HAP-1 (cell line): ENCODE measurements at places on chromosomes 3 and 15.
A peak's percentile ranks its signal among the peaks of the same experiment; 100 is the strongest.

DNA sequence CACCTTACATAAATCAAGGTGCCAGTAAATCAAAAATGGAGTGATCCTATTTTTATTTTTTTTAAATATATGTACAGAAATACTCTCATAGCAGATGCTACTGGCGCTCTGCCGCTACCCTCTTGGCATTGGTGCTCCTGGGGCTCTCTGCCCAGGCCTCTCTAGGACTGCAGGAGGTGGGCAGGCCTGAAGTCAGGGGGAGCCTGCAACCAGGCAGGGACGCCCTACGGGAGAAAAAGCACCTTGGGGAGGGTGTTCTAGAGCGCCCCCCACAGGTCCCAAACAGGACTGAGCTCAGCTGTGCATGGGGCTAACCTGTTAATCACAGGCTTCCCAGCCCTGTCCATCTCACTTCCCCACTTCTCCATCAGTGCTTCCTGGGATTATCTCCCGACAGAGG lies 192.5 kb downstream of the SHQ1 start:
- peak; percentile 27 for DNase-seq

DNA sequence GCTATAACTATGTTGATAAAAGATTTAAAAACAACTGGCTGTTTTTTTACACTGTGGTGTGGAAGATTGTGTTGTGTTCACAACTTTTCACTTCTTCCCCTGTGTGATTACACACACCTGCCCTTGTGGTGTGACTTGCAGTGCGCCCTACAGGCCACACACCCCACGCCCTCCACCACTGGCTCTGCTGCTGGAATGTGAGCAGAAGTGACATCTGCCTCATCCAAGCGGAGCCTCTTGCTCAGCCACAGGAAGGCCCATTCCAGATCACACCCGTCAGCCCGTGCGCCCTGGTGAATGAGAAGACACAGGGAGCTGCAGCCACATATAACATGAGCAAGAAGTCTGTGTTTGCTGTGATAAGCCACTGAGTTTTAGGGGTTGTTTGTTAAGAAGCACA lies 7.0 kb downstream of the CCR2 start:
- DNase-seq: no peak

DNA sequence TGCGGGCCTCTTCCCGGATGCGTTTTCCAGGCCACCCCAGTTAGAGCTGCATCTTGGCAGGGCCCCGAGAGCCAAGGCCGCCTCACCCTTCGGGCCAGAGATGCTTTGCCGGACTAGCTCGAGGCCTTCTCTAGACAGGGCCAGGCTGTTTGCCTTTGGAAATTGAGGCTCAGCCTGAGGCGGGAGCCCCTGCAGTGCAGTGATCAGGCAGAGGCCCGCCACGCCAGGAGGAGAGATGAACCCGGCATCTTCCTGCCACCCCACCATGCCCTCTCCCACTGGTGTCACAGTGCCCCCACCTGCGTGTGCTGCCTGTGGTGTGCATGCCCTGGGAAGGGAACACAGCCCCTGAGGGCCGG lies 8.9 kb upstream of the ROPN1B start:
- DNase-seq: no peak

DNA sequence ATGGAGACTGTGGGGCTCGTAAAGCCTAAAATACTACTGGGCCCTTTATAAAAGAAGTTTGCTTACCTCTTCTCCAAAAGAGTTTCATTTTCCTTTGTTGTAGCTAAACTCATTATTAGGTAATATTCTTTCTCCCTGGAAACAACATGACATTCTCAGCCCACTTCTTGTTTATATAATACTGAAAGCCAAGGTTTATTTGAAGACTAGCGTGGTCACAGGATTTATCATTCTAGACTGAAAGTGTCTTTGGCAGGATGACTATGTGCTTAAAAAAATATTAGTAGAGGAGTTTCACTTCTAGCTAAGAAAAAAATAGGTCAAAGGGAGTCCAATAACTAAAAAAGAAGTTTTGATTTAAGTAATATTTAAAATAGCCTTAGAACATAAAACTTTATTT lies 1085.2 kb upstream of the CADM2 start:
- no peak for DNase-seq

DNA sequence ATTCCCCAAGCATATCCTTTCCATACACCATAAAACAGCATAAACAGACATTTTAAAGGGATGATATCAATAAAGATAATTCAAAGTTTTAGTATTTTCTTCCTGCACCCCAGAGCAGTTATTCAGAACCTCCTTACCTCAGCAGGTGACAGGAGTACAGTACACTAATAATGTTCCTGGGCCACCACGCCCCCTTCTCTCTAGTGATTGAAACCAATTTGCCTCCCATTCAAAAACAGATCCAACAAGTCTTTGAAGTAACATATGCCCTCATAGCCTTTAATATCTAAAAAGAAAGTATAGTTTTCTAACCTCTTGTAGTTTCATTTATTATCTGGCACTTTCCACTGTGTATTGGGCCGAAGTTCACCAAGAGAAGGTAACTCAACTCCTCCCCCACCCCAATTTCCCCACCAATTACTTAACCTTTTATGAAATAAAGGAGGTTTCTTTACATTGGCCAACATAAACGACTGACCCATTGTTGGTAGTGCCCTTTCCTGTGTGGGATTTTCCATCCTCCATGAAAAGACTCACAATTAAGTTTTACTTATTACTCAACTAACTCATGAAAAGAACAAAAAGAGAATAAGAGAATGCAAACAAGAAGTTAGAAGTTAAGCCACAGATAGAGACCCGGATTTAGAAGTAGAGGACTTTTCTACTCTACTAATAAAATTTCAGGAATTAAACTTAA lies 5.0 kb upstream of the ATP8B4 start:
- DNase-seq: peak; percentile 84

GRCh38 chr3:125207949-125208568 lies 4.5 kb downstream of the SLC12A8 start:
- DNase-seq: no peak

GRCh38 chr3:20316238-20316637 lies 130.2 kb upstream of the SGO1 start:
- DNase-seq: no peak

DNA sequence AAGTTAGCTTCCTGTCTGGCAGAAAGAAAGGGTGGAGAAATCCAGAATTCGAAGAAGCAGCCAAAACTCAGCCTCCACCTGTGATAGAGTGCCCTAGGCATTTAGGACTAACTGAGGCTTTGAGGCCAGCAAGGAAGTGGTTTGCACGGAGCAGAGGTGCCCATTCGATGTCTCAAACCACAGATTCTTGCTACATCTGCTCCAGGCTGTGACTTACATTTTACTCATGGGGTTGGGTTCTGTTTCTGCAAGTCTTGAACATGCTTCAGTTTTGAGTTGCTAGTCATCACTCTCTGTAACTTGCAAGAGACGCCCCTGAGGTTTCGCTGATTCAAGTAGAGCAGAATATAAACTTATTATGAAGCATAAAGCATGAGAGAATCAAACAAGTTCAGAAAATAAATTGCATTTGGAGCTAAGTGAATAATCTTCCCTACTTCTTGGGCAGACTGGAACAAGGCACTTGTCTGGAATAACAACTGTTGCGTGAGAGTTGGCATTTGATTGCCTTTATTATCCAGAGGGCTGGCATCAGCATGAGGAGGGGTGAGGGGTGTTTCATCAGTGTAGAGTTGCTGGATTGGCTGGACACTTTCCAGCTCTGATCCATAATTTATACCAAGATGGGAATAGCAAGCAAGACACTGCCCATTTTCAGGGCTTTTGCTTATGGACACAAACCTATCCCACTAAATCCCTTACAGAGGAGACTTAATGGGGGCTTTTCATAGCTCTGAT lies 256.5 kb downstream of the AGBL1 start:
- no peak for DNase-seq

- DNase-seq: no peak
These were observed 89.7 kb downstream of the RPL39L start for GRCh38 chr3:187049462-187050101.

DNA sequence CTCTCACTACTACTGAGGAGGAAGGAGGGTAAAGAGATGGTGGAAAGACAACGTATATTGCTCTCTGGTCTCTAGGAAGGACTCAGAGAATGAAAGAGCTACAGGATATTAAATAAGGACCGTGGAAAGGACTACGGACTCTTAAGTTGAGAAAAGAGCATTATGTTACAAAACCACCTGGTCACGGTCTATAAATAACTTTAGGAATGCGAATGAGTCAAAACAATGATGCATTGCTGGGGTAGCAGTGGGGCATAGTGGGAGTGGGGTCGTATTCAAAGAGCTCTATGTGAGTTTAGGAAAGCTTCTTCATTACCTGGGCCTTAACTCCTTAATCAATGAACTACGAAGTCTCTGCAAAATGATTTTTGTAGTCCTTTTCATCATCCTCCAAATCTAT lies 295.7 kb upstream of the SOX14 start:
- no peak for DNase-seq

DNA sequence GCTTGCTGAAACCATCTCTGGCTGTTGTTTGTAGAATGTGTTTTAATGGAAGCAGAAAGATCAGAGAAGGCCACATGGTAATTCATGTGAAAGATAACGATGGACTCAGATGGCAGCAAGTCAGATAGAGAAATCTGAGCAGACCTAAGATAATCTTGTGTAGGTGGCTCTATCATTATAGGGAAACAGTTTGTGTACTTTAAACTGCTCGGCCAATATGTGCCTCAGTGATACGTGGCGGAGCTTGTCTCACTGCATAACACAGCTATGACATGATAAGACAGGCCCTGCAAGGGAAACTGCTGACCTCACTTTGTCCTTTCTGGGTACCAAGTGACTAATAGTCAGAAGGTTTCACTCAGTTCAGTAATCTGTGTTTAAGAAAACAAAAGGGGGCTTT lies 51.0 kb downstream of the MME start:
- DNase-seq: no peak

DNA sequence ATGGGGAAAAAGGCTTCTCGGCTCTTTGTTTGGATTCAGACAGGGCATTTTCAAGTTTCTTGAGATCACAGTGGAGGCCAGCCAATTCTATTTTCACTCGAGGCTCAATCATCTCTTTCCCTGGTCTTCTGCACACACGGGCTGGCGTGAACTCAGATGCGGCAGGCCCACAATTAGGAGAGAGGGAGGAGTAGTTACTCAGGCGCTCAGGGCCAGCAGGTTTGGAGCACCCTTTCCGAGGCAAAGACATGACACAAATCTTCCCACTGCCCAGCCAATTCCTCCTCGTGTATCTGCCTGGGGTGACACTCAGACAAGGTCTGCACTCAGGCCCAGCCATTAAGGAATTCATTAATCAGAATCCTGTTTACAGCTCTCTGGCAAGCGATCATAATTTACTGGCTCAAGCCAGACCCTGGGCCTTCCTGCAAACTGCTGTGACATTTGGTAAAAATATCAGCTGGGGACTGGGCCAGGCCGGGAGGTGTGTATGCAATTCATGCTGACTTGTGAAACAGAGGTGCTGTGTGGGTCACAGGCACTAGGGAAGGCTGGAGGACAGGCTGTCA lies 68.1 kb upstream of the TLE3 start:
- DNase-seq: no peak

DNA sequence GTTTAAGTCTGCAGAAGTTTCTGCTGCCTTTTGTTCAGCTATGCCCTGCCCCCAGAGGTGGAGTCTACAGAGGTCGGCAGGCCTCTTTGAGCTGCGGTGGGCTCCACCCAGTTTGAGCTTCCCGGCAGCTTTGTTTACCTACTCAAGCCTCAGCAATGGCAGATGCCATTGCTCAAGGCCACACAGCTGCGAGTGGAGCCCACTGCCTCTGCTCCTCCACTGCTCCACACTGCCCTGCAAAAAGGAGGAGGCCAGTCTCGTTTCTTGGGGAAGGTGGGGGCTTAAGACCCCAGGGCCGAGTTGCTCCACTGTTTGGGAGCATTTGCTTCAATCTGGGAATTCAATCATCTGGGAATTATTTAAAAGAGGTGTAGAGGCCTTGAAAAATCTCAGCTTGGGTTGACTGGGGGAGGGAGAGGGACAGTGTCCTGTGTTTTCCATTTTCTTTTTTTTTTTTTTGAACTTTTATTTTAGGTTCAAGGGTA lies 144.6 kb upstream of the MEF2A start:
- DNase-seq: no peak

DNA sequence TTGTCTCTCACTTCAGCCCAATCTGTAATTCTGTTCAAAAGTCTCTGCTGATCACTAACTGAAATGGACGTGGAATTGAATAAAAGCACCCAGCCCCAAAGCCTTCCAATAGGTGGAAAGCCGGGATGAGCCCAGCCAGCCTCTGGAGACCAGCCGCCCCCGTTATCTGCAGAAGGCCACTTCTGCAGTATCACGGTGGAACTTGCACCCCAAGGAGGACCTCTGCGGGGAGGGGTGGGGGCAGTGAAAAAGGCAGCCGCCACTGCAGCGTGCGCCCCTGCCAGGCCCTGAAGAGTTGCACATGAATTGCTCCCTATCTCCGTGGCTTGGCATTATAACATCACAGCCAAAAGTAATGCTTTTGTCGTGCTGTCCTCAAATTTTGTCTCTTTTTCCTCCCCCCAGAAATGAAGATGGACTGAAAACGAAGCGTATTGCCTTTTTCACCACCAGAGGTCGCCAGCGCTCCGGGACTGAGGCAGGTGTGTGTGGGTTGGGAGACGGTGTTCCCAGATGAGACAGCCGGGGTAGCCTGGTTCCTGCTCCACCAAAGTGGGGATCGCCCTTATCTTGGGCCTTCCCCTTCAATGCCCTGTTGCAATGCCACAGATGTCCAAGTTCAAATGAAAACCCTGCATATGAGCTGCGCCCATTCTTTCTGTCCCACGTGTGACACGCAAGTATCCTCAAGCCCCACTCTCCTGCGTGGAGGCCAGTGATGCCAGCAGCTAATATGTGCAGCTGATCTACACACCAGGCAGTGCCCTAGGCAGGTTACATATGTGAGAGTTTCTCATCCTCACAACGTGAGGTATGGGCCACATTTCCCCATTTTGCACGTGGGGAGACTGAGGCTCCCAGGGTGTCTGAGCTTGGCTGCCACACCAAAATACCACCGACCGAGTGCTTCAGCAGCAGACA lies 96.0 kb downstream of the LRRK1 start:
- DNase-seq: peak; percentile 84

- DNase-seq: no peak
These were observed 70.3 kb upstream of the ARL8B start for GRCh38 chr3:5051772-5052171.

DNA sequence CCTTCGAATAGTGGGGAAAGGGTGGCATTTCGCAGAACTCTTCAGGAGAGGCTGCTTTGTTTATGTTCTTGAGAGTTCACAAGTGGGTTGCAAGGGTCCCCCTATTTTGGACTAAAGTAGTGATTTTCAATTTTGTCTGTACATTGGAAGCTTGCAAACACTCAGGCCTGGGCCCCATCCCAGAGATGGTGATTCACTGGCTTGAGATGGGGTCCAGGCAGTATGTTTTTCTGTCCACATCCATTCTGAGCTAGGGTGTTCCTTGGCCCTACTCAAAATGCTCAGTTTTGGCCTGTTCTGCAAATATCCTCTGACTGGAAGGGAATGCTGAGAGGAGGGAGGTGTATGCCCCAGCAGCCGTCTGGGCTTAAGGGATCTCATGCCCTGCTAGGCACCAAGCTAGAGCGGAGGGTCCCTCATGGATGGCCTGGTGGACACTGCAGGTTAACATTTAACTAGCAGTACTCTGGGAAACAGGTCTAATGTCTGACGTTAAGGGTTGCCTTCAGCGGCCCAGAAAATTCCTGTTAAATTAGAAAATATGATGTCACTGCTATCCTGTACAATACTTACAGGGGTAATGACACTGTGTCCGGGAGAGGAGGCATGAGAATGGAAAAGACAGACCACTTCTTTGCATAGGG lies 181.4 kb downstream of the OPA1 start:
- DNase-seq: no peak
